Spinal cord (tissue), 10 donors: ENCODE measurements at places on chromosomes 7 and 10.

DNA sequence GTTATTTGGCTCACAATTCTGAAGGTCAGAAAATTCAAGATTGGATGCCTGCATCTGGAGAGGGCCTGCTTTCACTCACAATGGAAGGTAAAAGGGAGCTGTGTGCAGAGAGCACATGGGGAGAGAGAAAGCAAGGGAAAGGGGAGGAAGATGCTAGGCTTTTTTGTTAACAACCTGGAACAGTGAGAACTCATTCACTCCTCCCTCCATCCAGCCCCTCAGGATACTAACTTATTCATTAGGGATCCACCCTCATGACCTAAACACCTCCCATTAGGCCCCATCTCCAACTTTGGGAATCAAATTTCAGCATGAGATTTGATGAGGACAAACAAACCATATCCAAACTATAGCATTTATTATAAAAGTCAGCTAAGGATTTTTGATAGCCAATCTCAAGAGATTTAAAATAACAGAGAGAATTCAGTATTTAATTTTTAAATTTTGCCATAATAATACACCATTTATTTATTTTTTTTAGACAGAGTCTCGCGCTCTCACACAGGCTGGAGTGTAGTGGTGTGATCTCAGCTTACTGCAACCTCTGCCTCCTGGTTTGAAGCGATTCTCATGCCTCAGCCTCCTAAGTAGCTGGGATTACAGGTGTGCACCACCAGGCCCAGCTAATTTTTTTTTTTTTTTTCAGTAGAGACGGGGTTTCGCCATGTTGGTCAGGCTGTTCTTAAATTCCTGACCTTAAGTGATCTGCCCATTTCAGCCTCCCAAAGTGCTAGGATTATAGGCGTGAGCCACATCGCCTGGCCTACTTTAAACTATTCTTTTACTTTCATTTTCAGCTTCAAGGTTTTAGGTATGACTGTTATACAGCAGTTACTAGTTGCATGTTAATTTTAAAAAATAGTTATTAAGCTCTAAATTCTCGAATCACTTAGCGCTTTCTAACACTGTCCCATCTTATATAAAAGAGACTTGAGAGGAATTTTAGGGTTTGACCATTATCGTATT lies 20.3 kb upstream of the ETV1 start:
- no peak for DNase-seq

- peak; percentile 71 for DNase-seq
These were observed 91.0 kb upstream of the STRIP2 start for GRCh38 chr7:129343099-129343700.

- DNase-seq = no peak
These were observed 27.7 kb downstream of the PPP2R2D start for GRCh38 chr10:131928248-131929095.

GRCh38 chr10:126263006-126263676 lies 125.1 kb downstream of the ADAM12 start:
- no peak for DNase-seq

DNA sequence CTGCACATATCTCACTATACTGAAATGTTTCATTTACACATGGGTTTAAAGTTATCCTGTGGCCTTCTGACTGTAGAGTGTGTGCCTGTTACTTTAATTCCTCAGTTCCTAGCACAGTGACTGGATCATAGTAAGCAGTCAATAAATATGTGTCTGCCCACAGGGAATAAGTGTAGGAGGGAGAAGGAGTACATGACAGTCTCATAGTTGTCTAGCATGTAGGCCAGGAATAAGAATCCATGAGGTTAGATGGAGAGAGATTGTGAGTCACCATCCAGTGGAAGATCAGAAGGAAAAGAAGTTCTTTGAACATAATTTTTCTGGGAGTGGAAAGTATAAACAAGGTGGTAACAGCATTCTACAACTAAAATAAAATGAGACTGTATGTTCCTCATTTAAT lies 36.6 kb upstream of the SEMA3A start:
- no peak for DNase-seq

DNA sequence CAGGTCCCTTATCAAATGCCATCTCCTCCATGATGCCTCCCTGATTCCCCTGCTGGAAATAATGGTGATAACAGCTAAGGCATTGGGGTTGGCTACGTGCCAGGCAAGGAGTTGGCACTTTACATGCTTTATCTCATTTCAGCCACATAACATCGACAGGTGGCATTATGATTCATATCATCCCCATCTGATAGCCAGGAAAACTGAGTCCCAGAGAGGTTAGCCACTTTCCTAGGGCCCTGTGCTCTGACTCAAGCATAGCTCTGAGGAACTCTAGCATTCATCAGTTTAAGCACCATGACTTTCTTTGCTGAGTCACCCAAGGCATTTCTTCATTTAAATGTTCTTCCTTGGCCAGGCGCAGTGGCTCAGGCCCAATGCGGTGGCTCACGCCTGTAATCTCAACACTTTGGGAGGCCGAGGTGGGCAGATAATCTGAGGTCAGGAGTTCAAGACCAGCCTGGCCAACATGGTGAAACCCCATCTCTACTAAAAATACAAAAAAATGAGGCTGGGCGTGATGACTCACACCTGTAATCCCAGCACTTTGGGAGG lies 6.6 kb downstream of the LEP start:
- DNase-seq = no peak

GRCh38 chr10:8057636-8058273 lies 3.3 kb downstream of the GATA3 start:
- DNase-seq = no peak

- DNase-seq = no peak
These were observed 241.0 kb downstream of the GALNT17 start for GRCh38 chr7:71372991-71373390.

GRCh38 chr10:45220931-45221330 lies 94.5 kb downstream of the OR13A1 start:
- DNase-seq = peak; percentile 7

- no peak for DNase-seq
These were observed 56.8 kb upstream of the CD36 start for GRCh38 chr7:80581486-80582260.

GRCh38 chr10:111429288-111430028 lies 352.6 kb downstream of the ADRA2A start:
- DNase-seq = no peak
